Eye (tissue), 1 donor: ENCODE measurements at places on chromosomes 5 and 9.
A peak's percentile ranks its signal among the peaks of the same experiment; 100 is the strongest.

DNA sequence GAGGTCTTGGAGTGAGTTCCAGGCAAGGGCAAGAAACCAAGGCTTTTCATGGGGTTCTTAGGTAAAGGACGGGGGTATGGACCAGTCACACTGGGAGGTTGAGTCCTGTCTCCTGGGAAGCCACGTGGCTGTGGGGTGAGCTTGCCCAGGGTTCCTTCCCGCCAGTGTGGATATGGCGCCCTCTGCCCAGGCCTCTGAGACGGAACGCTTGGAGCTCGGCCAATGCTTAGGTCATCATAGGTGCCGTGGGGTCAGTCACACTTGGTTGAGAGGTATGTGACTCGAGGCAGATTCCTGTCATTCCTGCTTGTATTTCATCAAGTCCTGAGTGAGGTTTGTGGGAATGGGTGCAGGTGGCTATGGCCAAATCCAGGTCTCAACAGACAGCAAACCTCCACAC, 46.2 kb downstream of the TENT4A start:
- DNase-seq: no peak

DNA sequence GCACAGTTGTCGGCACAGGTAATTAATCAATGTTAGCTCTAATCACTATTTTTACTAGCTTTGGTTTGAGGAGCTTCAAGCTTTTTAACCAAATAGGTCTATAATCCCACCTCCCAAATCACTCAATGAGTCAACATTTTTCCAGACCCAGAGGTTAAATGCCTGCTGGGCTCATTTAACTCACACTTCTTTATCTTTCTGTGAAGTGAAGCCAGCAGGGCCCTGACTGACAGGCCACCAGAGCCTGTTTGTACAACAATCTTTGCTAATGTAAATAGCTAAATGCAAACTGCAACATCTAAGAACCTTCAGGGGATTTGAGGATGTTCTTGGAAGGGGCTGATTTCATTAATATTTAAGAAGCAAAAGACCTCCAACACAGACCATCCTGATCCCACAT, 98.4 kb upstream of the NREP start:
- peak; percentile 45 for DNase-seq

GRCh38 chr9:96417661-96418082, 498 bp downstream of the ZNF367 start:
- no peak for DNase-seq

- peak; percentile 71 for DNase-seq
Measured at GRCh38 chr9:28774433-28775235, 1201.4 kb upstream of the C9orf72 start.

- no peak for DNase-seq
Measured at GRCh38 chr5:144122081-144122480, 48.4 kb downstream of the YIPF5 start.
